ENCODE measurements at places on chromosomes 5 and 9. TPM values are rescaled to one million over a fixed set of nuclear protein-coding genes. Genes with fewer than 3 reads are reported as not detected.

DNA sequence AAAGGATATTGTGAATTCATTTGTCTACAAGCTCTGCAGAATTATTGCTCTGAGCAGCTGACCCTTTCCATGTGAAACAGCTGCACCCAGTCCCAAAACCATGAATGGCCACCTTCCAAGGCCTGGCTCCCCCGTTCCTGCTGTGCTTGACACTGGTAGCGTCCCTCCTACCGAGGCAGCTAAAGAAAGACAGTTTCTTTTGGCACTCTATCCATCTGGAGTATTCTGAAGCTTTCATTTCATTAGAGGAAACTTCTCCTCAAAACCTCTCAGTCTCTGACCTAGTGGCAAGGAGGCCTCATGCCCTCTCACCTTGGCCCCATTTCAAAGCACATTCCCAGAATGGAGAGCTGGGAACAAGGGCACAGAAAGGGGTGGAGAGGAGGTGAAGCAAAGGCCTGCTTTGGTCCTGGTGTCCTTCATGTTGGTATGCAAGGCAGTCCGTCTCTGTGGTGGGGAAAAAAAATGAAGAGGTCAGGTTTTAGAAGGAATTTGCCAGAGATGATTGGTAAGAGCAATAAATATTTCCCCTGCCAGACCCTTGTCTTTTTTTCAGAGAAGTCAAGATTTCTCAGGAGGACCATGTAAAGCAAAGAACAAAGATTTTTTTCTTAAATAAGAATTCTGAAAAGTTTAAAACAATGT, 232.0 kb downstream of the RFK start:
- peaks cover 38% of the 10 kb centered on the region for H3K36me3 ChIP-seq
- no peak for DNase-seq
- no peak overlapping the region for H3K27ac ChIP-seq
- no peaks in the 10 kb centered on the region for H3K27me3 ChIP-seq

- no peaks in the 10 kb centered on the region for H3K4me1 ChIP-seq
- no peak overlapping the region for H3K27ac ChIP-seq
- H3K27me3 ChIP-seq, result no peaks in the 10 kb centered on the region
- H3K4me3 ChIP-seq, result no peak overlapping the region
These were observed 443.1 kb downstream of the ZNF608 start for GRCh38 chr5:124303366-124303765.

DNA sequence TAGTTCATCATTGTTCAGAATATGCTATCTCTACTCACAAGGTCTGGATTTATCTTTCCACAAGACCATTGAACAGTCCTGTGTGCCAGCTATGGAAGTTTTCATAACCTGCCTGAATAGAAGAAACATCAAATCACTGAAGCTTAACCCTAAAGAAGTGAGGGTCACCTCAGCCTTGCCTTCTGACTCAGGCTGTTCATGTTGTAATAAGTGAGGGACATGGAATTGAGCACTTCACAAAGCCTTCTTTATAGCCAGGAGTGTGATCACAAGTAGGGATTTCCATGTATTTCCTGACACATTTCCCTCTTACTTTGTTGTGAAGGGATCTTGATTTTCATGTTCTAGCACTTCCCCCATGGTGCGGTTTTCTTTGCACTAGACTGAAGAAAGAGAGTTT, 577.5 kb upstream of the WWC1 start:
- no peak for DNase-seq
- peaks cover 4% of the 10 kb centered on the region for H3K27me3 ChIP-seq
- H3K4me1 ChIP-seq, result no peaks in the 10 kb centered on the region
- no peaks in the 10 kb centered on the region for H3K36me3 ChIP-seq
- no peak overlapping the region for H3K4me3 ChIP-seq

GRCh38 chr5:36070687-36071571, 4.2 kb upstream of the UGT3A2 start:
- peaks cover 19% of the 10 kb centered on the region for H3K27me3 ChIP-seq
- H3K27ac ChIP-seq, result no peak overlapping the region
- no peak for DNase-seq
- no peaks in the 10 kb centered on the region for H3K36me3 ChIP-seq
- H3K4me1 ChIP-seq, result peaks cover 8% of the 10 kb centered on the region
- peak overlapping the region; percentile 1 for H3K4me3 ChIP-seq

DNA sequence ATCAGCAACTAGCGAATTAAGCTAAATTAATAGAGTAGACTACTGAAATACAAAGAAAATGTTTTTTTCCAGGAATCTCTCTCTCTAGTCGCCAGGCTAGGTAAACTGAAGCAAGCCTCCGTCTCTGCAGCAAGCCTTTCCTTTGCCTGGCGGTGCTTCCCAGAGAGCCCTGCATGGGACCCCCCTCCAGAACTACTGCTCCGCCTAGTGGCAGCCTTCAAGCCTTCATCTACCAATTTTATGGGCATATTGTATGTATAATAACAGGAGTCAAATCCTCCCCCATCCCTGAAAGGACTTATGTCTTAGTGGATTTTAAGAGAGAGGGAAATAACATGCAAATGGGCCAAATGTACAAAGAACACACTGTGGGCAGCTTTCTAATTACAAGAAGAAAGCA, 241.9 kb downstream of the SAXO1 start:
- no peaks in the 10 kb centered on the region for H3K27me3 ChIP-seq
- no peak for DNase-seq
- H3K27ac ChIP-seq, result no peak overlapping the region
- no peak overlapping the region for H3K4me3 ChIP-seq
- no peaks in the 10 kb centered on the region for H3K4me1 ChIP-seq

The BARHL1 gene
- not detected for total RNA-seq

DNA sequence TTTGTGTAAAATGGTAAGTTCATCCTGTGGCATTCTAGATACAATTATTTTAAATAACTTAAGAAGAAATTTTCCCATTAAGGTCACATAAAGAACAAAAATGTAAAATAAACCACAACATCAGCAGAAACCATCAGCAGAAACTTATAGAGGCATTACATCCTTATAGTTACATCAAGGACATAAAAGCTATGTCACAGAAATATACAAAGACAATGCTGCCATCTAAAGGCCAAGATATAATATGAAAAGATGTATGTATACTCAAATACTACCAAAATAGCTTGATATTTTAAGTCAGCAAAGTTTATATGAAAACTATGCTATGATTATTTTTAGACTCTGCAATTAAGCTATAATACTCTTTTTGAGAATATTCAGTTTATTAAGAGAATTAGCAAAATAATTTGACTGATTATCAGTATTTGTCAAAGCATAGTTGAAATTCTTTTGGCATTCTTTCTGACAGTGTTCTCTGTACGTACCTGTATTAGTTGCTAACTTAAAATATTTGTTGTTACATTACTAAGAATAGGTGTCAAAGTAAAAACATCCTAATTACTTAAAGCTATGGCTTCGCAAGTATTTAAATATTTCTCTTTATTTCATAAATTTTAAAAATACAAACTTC, 36.2 kb downstream of the FBXL17 start:
- H3K4me3 ChIP-seq, result no peak overlapping the region
- H3K27me3 ChIP-seq, result no peaks in the 10 kb centered on the region
- no peak overlapping the region for H3K27ac ChIP-seq
- no peaks in the 10 kb centered on the region for H3K4me1 ChIP-seq
- H3K36me3 ChIP-seq, result no peaks in the 10 kb centered on the region

- peaks cover 10% of the 10 kb centered on the region for H3K4me1 ChIP-seq
- no peak for DNase-seq
- no peak overlapping the region for H3K27ac ChIP-seq
- no peaks in the 10 kb centered on the region for H3K36me3 ChIP-seq
- no peaks in the 10 kb centered on the region for H3K27me3 ChIP-seq
These were observed 12.6 kb upstream of the ARHGAP26 start for GRCh38 chr5:142757564-142757963.

GRCh38 chr9:81562231-81563019, 126.9 kb downstream of the TLE1 start:
- peaks cover 10% of the 10 kb centered on the region for H3K27me3 ChIP-seq
- no peak overlapping the region for H3K27ac ChIP-seq
- H3K4me3 ChIP-seq, result no peak overlapping the region
- DNase-seq, result no peak
- H3K36me3 ChIP-seq, result no peaks in the 10 kb centered on the region

- no peak overlapping the region for H3K4me3 ChIP-seq
- no peak for DNase-seq
- no peaks in the 10 kb centered on the region for H3K36me3 ChIP-seq
- H3K27ac ChIP-seq, result no peak overlapping the region
- no peaks in the 10 kb centered on the region for H3K4me1 ChIP-seq
These were observed 66.8 kb downstream of the RASGEF1C start for GRCh38 chr5:180142021-180142765.

- no peaks in the 10 kb centered on the region for H3K27me3 ChIP-seq
- DNase-seq, result peak; percentile 81
- H3K4me3 ChIP-seq, result peak overlapping the region; percentile 54
- H3K36me3 ChIP-seq, result no peaks in the 10 kb centered on the region
- H3K27ac ChIP-seq, result peak overlapping the region; percentile 56
These were observed 106.6 kb downstream of the COL23A1 start for GRCh38 chr5:178483620-178484019.

The TRAF2 gene
- total RNA-seq, result 41.8 TPM

The OR5C1 gene
- total RNA-seq, result not detected

DNA sequence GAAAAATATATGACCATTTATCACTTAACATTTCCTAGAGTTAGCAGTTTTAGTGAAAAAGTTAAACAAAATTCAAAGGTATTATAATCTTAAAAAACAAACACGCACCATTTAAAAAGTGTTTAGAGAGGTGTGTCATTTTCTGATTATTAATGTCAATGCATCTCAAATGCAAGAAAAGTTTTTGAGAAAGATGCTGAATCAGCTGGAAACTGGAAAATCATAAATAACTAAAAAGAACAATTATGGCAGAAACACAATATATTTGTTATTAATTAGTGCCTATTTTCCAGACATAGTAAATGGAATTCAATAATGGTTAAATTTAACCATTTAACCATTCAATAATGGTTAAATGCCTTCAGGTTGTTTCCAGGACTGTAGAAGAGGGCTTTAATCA, 64.9 kb downstream of the RICTOR start:
- peaks cover 36% of the 10 kb centered on the region for H3K36me3 ChIP-seq
- no peak overlapping the region for H3K4me3 ChIP-seq
- peaks cover 30% of the 10 kb centered on the region for H3K4me1 ChIP-seq
- H3K27me3 ChIP-seq, result no peaks in the 10 kb centered on the region

GRCh38 chr5:172180936-172181335, 7.1 kb downstream of the STK10 start:
- H3K4me3 ChIP-seq, result peak overlapping the region; percentile 64
- DNase-seq, result peak; percentile 56
- peaks cover 21% of the 10 kb centered on the region for H3K36me3 ChIP-seq
- peaks cover 97% of the 10 kb centered on the region for H3K4me1 ChIP-seq
- peak overlapping the region; percentile 94 for H3K27ac ChIP-seq
- no peaks in the 10 kb centered on the region for H3K27me3 ChIP-seq

DNA sequence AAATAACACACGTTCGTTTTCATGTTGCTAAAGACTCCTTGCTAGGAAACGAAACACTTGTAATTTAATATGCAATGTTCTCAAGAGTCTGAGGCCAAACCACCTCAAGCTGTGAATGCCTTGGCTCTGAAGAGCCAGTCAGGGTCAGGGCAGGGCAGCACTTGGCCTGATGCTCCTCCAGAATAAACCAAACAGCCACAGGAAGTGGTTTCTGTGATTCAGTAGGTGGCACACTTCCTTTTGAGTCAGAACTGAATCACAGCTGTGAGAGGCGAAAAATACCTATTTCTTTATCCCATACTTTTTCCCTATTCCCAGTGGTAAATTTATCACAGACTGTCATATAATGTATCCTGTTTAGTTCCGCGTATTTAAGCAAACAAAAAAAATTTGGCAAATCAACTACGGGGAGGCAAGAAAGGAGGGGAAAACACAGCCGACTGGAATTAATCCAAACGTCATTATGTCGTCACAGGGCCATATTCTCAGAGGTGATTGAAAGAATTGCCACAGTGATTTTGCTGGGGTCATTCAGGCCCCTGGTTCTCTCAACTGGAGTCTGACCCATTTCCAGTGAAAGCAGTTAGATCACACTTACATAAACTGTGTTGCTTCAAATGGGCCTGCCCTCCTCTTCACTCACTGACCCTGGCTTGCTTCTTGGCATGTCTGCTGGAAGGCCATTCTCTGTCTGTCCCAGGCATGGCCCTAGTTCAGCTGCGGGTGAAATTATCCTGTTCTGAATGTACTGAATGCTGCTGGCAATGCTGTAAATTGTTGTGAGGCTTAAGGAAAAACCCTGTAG, 71.2 kb downstream of the ARRDC3 start:
- no peaks in the 10 kb centered on the region for H3K27me3 ChIP-seq
- DNase-seq, result peak; percentile 75
- peaks cover 52% of the 10 kb centered on the region for H3K4me1 ChIP-seq
- H3K36me3 ChIP-seq, result peaks cover 4% of the 10 kb centered on the region

GRCh38 chr9:131492070-131492469, 10.6 kb upstream of the POMT1 start:
- H3K4me1 ChIP-seq, result peaks cover 3% of the 10 kb centered on the region
- peaks cover 48% of the 10 kb centered on the region for H3K36me3 ChIP-seq
- H3K27me3 ChIP-seq, result no peaks in the 10 kb centered on the region
- no peak overlapping the region for H3K4me3 ChIP-seq
- H3K27ac ChIP-seq, result no peak overlapping the region
- DNase-seq, result no peak

The HRCT1 gene
- not detected for total RNA-seq

The TMEM174 gene
- not detected for total RNA-seq

GRCh38 chr9:8732367-8733075, 932.9 kb upstream of the DMAC1 start:
- H3K27me3 ChIP-seq, result peaks cover 13% of the 10 kb centered on the region
- H3K4me1 ChIP-seq, result no peaks in the 10 kb centered on the region
- no peak for DNase-seq
- no peak overlapping the region for H3K27ac ChIP-seq
- no peaks in the 10 kb centered on the region for H3K36me3 ChIP-seq
- no peak overlapping the region for H3K4me3 ChIP-seq

Measured in activated naive CD4-positive, alpha-beta T cell treated with anti-CD3 and anti-CD28 coated beads for 36 hours (primary cell).